RPMI7951 (cell line): ENCODE measurements at places on chromosomes 5 and 9.

DNA sequence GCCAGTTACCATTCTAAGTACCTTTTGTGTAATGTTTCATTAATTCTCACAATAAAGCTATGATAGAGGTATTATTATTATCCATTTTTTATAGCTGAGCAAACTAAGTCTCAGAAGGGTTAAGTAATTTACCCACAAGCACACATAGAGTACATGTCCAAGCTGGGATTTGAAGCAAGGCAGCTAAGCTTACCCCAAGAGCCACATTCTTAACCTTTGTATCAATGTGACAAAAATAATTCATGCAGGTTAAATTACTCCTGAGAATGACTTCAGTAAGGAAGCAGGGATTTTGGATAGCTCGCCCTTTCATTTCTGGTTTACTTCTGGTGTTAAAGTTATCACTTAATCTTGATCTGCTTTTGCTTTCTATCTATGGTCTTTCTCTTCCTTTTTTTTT is 141.9 kb downstream of the ACTBL2 start:
- DNase-seq = no peak

DNA sequence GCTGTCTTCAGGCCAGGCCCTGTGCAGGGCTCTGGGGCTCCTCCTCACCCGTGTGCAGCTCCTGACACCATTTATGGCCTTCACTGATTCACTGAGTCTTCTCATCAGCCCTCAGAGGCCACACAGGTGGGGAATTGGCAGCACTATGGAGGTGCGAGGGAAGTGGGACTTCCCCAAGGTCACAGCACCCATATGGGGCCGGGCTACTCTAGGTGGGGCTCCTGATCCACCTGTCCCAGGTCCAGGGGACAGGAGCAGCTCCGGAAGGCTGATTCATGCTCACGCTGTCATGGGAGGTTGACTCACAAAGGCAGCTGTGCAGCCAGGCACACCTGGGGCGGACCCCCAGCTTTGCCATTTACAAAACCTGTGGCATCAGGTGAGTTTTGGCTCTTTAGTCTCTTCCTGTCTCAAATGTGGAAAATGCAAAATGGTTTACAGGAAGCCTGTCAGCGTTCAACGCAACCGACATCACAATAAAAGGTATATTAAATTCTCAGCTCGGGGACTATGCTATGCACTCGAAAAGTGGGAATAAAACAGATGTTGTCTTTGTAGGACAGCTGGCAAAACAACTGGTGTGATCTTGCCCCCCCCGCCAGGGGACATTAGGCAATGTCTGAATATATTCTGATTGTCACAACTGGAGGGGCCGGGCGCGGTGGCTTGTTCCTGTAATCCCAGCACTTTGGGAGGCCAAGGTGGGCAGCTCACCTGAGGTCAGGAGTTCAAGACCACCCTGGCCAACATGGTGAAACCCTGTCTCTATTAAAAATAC is 15.0 kb downstream of the NAIF1 start:
- no peak for DNase-seq

DNA sequence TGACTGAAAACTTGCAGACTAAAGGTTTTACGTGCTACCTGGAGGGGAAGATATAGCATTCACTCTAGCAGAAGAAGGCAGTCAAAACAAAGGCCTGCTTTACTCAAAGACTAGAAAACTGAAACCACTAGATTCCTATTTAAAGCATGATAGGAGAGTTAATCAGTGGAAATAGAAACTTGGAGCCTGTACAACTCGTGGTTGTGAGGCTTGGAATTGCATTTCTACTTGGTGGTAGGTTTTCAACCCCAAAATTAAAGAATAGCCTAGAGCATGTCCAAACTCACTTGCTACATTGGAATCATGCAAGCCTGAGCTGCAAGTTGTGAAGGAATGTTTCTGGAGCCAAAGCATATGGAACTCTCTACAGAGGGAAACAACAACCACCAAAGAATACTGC is 1526.4 kb upstream of the NUDT12 start:
- no peak for DNase-seq

DNA sequence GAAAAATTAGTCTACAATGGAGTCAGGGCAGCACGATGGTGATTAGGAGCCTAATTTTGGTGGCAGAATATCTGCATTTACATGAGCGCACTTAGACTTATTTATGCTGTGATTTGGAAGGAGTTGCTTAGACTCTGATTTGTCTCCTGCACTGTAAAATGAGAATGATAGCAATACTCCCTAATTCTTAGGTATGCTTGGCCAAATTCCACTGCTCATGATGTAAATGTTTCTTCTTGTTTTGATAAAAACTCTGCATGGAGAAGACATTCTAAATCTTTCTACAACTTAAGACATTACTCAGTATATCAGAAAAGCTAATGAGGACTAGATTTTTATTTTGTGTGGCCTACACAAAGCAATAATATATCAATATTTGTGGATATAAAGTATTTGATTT is 205.4 kb downstream of the CDH18 start:
- DNase-seq = no peak

DNA sequence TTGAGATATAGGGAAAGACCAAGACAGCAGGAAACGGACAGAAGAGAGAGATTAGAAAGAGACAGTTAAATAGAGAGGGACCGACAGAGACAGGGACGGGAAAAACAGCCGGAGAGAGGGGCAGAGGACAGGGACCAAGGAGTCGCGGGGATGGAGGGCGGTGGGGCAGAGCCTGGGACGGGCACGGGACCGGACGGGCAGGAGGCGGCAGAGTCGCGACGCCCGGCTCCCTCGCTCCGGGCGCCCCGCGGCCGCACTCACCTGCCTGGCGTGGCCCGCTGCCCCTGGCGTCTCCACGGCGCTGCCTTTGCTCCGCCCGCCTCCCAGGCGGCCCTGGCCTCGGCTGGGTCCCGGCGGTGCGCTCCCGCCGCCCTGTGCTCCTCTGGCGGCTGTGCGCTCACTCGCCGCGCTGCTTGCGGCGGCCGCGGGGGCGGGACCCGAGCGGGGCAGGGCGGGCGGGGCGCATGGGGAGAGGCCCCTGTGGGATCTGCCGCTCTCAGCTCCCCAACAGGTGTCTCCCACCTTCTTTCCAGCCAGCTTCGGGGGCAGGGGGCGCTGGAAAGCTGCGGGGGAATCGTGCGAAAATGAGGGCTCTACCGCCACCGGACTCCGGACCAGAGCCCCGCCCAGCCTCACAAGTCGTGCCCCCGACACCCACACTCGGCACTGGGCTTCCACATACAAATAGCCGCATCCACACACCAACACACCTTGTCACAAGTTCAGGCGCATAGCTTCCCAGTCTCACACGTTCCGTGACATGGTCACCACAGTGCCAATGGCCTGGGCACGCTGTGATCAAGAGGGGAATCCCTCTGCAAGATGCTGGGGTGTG is at the start of gene ARID3C:
TSS of gene ARID3C (minus strand) at position 411 of the 835 bp plus-strand sequence. CDS start 1,052 bp downstream, outside the sequence.
- DNase-seq = no peak

- DNase-seq = no peak
These were observed 24.9 kb downstream of the GSN start for GRCh38 chr9:121292801-121293241.

GRCh38 chr5:52998552-52999313 is 9.6 kb downstream of the ITGA2 start:
- no peak for DNase-seq

GRCh38 chr5:6712142-6712576 is 1.1 kb upstream of the TENT4A start:
- DNase-seq = peak; percentile 59

DNA sequence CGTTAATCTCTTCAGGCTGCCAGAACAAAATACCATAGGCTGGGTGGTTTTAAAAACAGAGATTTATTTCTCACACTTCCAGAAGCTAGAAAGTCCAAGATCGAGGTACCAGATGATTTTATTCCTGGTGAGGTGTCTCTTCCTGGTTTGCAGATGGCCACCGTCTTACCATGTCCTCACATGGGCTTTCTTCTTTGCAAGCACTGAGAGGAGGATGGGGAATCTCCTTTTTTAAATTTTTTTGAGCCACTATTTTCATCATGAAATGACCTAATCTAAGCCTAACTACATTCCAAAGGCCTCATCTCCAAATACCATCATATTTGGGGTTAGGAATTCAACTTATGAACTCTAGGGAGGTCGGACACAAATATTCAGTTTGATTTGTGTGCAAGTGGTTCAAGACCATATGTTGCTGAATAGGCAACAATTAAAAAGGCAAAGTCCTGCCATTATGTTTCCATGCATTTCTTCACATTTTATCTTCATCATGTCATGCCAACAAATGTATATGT is 371.2 kb downstream of the CDH18 start:
- DNase-seq = no peak
